Globus pallidus (tissue), 1 donor: ENCODE measurements at places on chromosomes 13 and 19.

GRCh38 chr13:92806215-92806614 is 420.4 kb upstream of the GPC6 start:
- no peak for DNase-seq

DNA sequence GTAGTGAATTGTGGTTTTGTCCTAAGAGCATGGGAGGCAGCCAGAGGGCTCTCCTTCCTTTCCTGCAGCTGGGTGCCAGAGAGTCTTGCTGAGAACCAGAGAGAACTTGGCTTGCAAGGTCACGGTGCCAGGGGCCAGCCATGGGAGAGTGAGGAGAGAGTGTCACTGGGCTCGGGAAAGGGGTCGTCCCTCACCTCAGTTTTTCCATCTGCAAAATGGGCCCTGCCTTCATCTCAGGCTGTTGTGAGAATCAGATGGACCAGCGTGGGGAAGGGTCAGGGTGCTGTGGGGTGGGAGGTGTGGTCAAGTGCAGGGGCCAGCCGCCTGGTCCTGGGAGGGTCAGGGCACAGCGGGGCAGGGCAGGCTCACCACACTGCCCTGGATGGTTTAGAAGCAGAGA is 7.3 kb downstream of the LRP3 start:
- DNase-seq = no peak

GRCh38 chr13:113665597-113666328 is 1.3 kb upstream of the GRK1 start:
- no peak for DNase-seq

- DNase-seq = no peak
Measured at GRCh38 chr19:17716309-17716929, 2.9 kb upstream of the MAP1S start.

DNA sequence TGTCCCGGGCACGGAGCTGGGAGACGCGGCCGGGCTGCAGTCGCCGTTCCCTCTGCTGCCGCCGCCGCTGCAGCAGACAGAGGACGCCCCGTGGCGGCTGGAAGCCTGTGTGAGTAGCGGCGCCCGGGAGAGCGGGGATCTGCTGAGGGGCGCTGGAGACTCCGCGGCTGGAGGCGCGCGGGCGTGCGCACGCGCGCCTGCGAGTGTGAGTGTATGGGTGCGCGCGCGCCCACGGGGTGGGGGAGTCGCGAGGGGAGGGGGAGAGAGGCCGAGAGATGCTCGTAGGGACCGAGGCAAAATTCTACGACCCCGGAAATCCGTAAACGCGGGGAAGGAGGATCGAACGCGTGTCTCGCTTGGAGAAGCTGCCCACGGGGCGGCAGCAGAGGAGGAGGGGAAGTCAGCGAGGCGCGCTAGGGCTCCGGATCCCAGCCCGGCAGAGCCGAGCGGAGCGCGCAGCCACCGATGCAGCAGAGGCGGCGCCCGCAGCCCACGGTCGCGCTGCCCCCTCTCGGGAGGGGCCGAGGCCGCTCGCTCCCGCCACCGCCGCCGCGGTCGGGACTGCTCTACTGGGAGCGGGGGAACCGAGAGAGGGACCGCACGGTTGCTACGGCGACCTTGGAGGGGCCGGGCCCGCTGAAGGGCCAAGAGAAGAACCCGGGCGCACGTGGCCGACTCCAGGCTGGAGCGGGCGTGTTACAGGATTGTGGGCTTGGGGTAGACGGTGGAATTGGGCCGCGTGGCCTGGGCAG is at the start of gene ENOX1:
Gene ENOX1, minus strand, starts transcription at position 207 of the 752 bp plus-strand sequence.
- DNase-seq = peak; percentile 93

DNA sequence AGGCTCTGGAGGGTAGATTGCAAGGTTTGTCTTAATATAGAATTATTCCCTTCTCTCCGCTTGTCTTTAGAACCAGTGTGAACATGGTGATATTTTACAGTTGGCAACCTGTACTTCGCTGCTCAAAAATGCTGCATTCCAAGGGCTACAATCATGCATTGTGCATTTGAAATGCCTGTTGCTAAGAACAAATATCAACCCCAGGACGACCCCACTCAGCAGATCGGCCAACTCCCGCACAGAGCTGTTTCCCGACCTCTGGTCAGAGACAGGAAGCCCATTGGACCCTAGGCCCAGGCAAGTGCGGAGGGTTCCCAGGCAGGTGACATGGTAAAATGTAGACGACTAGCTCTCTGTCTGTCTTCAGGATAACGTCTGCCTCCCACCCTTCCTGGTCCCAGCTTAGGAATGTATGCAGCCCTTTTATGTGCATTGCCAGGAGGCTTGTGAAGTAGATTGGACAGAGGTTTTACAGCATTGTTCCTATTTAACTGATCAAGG is 263.5 kb downstream of the FOXO1 start:
- no peak for DNase-seq

DNA sequence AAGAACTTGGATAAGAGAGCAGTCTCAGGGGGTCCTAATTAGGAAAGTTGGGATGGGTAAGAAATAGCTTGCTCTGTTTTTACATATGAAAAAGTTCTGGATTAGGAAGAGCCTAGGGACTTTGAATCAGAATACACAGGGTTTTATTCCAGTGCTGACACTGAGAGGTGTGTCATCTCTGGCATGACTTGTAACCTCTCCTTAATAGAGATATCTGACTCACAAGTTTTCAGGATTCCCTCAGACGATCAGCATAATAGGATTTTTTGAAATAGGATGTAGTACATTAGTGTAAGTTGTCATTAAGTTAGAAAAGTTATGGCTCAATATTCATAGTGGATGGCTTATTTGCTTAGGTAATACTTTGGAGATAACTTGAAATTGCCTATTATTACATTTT is 555.2 kb upstream of the MIR17HG start:
- no peak for DNase-seq

- DNase-seq = no peak
Measured at GRCh38 chr13:111387026-111387871, 66.8 kb downstream of the TEX29 start.

GRCh38 chr19:48837687-48838086 is 1.4 kb upstream of the HSD17B14 start:
- no peak for DNase-seq

DNA sequence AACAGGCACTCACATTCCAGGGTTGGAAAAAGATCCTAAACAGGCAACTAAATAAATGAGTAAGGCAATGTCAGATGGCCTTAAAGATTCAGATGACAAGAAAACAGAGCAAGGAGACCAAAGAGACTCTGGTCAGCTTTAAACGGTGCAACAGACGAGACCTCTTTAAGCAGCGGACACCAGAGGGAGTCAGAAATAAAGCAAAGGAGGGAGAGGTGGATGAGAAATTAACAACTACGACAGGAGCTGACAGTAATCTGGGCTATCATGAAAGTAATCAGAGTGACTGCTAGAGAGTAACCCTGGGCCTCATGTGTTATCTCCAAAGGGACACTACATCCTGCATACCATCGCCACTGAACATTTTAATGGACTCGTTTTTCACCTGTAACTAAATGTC is 1.1 kb downstream of the ZNF550 start:
- DNase-seq = no peak

- DNase-seq = no peak
Measured at GRCh38 chr13:98254513-98254912, 77.4 kb upstream of the RNF113B start.

- no peak for DNase-seq
Measured at GRCh38 chr13:45784755-45785675, 66.5 kb downstream of the SIAH3 start.
